ENCODE measurements at places on chromosomes 16 and 17.
A peak's percentile ranks its signal among the peaks of the same experiment; 100 is the strongest.

GRCh38 chr17:69282002-69282401 lies 44.9 kb downstream of the ABCA5 start:
- DNase-seq, result no peak

DNA sequence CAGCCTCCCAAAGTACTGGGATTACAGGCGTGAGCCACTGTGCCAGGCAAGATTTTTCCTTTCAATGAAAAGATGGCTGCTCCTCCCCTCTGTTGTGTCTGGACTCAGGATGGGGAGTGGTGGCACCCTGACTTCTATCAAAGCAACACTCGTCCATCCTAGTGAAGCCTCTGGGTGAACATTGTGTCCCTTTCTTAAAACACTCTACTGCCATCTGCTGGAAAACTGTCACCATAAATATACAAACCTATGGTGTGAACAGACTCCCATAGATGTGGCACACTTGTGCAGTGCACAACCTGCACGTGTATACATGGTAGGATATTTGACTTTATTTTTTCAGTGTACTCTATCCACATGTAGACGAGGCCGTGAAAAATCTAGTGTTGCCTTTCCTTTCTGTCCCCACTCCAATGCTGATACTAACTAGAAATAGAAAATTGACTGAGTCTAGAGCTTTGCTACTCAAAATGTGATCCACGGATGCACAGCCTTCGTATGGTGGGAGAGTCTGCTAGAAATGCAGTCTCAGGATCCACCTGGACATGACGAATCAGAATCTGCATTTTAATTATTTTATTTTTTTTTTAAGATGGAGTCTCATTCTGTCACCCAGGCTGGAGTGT lies 55.9 kb upstream of the PLCG2 start:
- DNase-seq, result peak; percentile 84

DNA sequence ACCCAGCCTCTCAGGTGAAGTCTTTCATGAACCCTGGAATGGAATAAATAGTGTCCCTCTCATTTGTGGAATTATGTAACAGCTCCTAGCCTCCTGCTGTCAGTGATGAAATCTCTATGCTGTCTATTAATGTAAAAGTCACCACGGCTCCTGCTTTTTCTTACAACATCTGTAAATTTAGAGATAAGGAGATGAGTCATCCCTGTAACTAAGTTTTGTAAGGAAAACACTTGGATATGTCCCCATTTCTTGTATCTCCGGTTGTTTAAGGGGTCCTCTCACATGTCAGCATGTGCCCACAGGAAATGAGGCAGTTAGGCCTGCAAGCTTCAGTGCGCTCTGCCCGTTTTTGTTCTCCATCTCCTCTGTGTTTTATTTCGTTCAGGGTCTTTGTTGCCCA lies 2.8 kb upstream of the NAT9 start:
- DNase-seq, result peak; percentile 38

GRCh38 chr16:54655121-54655590 lies 275.5 kb upstream of the IRX5 start:
- no peak for DNase-seq

GRCh38 chr16:12173121-12173520 lies 196.6 kb downstream of the SNX29 start:
- DNase-seq, result no peak

GRCh38 chr17:41369023-41369422 lies 590 bp downstream of the KRT33B start:
- no peak for DNase-seq

GRCh38 chr16:81616321-81617020 lies 162.6 kb upstream of the PLCG2 start:
- no peak for DNase-seq

GRCh38 chr17:80443916-80444643 lies 29.1 kb downstream of the ENDOV start:
- DNase-seq, result no peak

DNA sequence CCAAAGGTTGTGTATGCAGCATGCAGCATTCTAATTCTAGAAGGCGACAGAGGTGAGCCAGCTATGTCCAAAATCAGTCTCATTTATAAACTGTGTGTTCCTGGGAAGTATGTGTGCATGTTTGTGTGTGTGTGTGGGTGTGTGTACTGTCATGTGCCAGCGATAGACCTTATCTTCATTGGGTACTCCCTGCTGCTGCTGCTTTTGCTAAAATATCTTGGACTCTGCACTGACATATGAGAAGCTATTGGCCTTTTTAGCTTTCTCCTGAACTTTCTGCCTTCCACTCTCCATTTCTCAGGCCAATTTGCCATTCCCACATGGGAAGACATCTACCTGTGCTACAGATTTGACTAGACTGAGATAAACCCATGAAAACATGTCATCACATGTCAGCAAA lies 2.0 kb upstream of the LPO start:
- no peak for DNase-seq

GRCh38 chr16:24617502-24617901 lies 78.1 kb downstream of the RBBP6 start:
- no peak for DNase-seq

- DNase-seq, result no peak
These were observed 2.8 kb downstream of the PLCD3 start for GRCh38 chr17:45129426-45129939.

Data from RKO (cell line).